Stimulated activated naive CD4-positive, alpha-beta T cell treated with Interleukin-2 at 50 U/mL for 16 hours (primary cell): ENCODE measurements at places on chromosomes 2 and 18.

GRCh38 chr2:154336201-154336600 is 362.3 kb upstream of the KCNJ3 start:
- no peak for DNase-seq

- DNase-seq: no peak
Observed at GRCh38 chr2:234628953-234629352, 132.1 kb upstream of the ARL4C start.

DNA sequence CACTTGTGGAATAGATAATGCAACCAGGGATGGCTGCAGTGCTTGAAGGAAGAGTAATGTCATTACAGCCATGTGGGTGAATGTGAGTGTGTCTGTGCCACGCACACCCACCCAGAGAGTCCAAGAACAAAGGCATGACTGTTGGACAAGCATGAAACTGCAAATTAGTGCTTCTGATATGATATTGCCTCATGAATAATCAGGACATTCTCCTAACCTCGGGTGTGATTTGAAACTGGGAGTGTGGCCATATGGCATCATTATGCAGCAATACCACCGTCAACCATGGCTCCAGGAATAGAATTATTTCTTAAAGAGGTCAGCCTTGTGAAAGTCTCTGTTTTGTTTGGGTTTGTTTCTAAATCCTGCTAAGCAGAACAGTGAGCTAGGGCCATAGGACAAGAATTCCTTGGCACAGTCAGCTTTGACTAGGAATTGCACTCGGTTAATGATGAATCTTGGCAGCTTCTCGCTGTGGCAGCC is 678.0 kb upstream of the RAB6C start:
- no peak for DNase-seq

DNA sequence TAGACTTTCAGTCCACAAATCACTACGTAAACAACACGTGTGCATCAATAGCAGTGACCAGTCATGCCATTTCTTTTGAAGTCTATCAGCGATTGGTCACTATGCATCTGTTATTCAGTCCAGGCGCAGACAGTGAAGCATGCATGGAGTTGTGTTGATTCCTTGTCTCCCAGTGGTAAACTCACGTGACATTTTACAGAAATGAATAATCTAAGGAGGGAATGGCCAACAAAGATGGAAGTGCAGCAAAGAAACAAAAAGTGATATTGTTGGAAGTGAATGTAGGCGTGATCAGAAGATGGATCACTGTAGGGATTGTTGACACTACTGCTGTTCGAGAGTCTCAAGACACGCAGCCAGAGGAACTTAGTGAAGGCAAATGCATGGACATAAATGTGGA is 317.8 kb upstream of the MGAT5 start:
- DNase-seq: no peak

GRCh38 chr2:118449401-118449800 is 361.1 kb downstream of the INSIG2 start:
- DNase-seq: no peak

DNA sequence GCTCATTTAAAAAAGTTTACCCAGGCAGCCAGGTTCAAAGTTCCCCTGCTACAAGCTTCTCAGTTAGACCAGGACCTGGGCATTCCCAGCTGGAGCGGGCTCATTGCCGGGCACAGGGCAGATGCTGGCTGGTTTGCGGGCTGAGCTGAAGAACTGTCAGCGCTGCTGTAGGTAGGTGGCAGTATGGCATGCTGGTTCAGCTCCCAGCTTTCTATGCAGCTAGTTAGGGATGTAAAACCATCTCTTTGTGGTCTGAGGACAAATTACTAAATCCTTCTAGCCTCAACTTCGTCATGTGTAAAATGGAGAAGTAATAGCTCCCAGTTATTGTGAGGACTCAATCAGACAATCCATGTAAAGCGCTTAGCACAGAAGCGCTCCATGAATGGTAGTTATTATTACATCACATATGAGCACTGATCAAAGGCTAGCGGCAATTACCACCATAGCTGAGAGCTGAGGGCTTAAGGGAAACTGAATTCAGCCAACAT is 2.4 kb upstream of the LDLRAD4 start:
- peak; percentile 51 for DNase-seq

GRCh38 chr2:103880081-103880834 is 973.7 kb upstream of the POU3F3 start:
- DNase-seq: no peak

- no peak for DNase-seq
Observed at GRCh38 chr18:49520661-49521145, 33.7 kb upstream of the C18orf32 start.

DNA sequence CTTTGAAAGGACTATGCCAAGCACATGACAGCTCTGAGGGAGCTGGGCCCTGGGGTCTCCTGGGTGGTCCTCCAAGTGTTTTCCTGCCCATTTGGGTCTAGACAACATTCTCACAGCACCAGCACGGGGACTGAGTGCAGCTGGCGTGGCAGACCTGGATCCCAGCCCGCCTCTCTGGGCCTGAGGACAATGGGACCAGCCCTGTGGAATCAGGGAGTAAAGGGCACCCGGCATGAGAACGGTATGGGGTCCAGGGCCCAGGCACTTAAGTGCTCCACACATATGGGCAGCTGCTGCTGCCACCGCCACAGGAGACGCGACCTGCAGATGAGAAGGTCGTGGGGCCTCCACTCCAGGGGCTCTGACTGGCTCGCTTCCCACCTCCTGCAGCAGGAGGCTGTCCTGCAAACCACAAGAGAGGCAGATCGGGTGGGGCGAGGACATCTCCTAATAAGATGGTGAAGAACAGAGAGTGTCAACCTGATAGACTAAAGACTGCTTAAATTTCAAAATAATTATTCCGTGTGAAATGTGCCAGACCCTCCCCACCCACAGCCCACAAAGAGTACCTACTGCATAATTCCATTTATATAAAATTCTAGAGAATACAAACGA is 46.3 kb downstream of the FAM178B start:
- DNase-seq: no peak

- no peak for DNase-seq
Observed at GRCh38 chr2:188811522-188811921, 162.7 kb upstream of the COL3A1 start.

DNA sequence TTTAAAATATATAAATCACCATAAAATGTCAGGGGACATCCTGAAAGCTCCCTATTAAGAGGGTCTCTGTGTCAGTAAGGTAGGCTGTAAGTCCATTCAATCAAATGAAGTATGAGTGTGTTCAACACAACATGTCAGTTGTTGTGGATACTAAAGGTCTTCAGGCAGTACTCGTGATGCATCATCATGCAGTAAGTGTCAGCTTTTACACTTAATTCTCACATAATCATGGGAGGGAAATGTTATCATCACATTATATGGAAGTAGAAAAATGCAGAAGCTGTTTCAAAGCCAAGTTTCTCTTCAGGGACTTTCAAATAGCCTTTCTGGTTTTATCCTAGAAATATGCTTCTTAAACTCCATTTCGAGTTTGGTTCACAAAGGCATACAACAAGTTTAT is 477.1 kb upstream of the ID2 start:
- no peak for DNase-seq

DNA sequence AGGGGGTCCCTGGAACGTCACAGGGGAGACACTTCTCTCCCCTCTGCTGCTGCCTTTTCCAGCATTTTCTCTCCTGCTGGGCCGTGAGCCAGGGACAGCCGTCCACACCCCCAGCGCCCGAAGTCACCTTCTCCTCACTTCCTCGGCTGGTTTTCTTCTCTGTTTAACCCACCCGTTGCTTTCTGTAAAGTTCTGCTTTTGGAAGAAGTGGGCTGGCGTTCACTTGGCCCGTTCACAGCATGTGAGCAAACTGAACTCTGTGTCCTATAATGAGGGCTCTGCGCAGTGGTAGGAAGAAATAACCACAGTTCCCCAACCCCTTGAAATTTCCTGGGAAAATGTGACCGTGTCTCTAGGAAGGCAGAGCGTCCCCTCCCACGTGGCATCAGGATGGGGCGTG is 187.0 kb upstream of the HDAC4 start:
- DNase-seq: no peak

GRCh38 chr2:239369631-239370161 is 31.1 kb downstream of the HDAC4 start:
- DNase-seq: peak; percentile 79

DNA sequence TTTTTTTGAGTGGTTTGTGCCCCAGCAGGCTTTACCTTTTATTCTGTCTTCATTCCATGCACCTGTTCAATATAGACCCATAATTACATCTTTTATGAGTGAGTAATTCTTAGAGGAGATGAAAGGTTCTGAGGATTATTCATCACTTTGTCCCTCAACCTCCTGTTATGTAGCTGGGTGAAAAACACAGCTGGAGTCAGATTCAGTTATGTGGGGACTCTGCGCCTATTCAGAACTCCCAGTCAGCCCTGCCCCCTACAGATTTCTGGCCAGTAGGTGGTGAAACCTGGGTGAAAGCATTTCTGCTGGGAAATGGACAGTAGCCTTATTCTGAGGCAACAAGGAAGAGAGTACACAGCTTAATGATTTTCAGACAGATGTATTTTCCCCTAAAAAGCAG is 107.8 kb downstream of the MGAT5 start:
- no peak for DNase-seq

DNA sequence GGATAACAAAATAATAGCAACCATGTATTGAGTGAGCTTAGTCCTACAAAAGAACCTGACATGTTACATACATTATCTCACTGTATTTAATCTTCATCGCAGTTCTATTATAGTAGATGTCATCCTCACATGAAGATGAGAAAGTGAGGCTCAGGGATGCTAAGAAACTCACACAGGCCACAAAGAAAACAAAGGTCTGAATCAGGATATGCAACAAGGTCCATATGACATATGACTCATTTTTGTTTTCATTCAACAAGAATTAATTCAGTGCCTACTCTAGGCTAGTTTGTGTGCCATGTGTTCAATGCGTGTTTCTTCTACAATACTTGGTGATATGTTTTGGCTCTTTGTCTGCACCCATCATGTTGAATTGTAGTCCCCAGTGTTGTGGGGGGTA is 219.7 kb upstream of the EPHA4 start:
- DNase-seq: no peak

DNA sequence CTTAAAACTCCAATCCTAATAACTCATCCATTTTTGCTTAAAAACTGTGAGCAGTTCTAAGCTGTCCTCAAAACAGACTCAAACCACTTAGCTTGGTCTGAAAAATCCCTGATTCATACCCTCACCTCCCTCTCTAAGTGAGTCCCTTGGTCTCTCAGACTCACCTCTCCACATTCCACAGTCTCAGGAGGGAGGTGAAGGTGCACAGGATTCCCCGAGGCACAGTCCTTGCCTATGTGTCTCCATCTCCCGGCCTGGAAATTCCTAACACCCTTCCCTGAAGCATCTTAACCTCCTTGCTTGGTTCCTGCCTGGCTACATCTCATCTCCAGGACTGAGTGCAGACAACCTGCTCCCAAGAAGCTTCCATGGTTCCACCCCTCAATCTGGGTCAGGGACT is 45.0 kb downstream of the CYRIA start:
- DNase-seq: no peak

GRCh38 chr18:44943311-44943881 is 262.7 kb downstream of the SETBP1 start:
- no peak for DNase-seq

- no peak for DNase-seq
Observed at GRCh38 chr2:14558335-14558919, 74.1 kb upstream of the LRATD1 start.

DNA sequence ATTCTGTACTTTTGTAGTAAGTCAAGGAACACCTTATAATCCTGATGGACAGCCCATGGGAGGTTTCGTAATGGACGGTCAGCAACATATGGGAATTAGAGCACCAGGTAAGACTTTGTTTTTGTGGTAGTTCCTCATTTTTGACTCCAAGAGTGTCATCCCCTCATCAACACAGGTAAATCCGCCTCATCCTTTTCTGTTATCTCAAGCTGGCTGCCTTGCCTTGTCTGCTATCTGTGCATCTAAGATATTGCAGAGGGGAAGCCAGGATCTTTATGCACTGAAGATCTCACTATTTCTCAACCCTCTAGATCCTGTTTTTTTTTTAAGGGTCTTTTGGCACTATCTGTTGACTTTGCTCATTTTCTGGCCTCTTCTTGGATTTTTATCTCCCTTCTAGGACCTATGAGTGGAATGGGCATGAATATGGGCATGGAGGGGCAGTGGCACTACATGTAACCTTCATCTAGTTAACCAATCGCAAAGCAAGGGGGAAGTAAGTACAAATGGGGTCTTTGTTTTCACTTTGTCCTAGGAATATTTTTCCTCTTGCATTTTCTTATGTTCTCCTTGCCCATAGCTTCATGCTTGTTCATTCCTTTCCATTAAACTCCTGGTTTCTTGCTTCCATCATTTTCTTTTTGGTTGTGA is 133.8 kb downstream of the MEIS1 start:
- DNase-seq: no peak

- no peak for DNase-seq
Observed at GRCh38 chr18:8416212-8417019, 192.8 kb upstream of the RAB12 start.

GRCh38 chr2:51290725-51291124 is 258.8 kb upstream of the NRXN1 start:
- DNase-seq: no peak

- DNase-seq: peak; percentile 92
Observed at GRCh38 chr2:61854564-61855317, 881 bp upstream of the FAM161A start.

DNA sequence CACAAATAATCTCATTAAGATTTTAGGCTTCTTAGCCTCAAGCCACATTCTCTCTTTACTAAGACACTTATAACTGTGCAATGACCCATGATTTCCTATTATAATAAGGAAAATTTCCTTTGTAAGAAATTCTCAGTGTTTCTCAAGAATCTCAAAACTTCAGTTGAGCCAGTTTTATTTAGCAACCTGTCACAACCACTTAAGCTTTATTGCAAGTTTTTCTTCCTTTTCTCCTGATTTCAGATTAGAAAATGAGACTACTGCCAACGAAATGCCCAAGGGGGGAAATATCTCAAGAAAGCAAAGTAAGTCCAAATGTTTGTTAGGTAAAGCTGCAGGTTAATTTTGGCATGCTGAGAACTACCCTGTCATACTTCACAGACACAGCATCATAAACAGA is 178.5 kb downstream of the THADA start:
- no peak for DNase-seq

DNA sequence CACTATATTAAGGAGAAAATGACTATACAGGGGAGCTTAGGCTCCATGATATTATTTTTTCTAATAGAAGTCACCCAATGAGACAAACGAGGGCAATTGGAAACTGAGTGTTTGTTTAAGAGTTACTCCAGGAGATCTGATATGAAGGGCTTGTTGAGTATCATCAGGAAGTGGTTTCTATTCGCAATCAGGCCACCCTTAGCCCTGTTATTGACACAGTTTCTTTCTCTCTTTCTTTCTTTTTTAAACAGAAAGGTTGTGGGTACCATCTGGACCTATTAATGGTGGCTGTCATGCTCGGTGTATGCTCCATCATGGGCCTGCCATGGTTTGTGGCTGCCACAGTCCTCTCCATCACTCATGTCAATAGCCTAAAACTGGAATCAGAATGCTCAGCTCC is 117.3 kb downstream of the DPP4 start:
- no peak for DNase-seq

DNA sequence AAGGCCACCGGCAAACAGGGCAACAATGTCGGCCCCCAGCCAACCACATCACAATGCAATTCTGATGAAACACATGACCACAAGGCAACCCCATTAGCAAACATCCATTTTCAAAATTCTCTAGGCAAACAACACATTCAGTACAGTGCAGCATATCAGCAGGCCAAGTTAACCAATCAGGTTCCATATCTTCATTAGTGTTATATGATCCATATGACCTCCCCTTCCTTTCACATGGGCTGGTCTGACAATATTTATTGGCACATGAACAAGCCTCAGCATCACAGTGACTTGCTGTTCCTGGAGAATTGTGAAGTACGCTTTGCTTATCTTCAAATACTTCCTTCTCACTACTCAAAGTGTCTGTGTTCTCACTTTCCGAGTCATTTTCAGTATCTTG is 19.8 kb downstream of the RNF103 start:
- DNase-seq: no peak

GRCh38 chr2:134601264-134601663 is 117.5 kb downstream of the TMEM163 start:
- no peak for DNase-seq
